IMR-90 (cell line): ENCODE measurements at places on chromosomes 2 and 18. TPM values are rescaled to one million over a fixed set of nuclear protein-coding genes. Genes with fewer than 3 reads are reported as not detected.

SLC8A1 gene
- total RNA-seq: 57.0 and 86.1 TPM in 2 replicates

GRCh38 chr2:170679607-170680079 lies 35.5 kb upstream of the SP5 start:
- no peaks in the 10 kb centered on the region for H3K27me3 ChIP-seq
- H3K27ac ChIP-seq: no peak overlapping the region
- H3K36me3 ChIP-seq: no peaks in the 10 kb centered on the region
- no peaks in the 10 kb centered on the region for H3K4me1 ChIP-seq
- H3K4me3 ChIP-seq: no peak overlapping the region

FAM110C gene
- not detected in 2 replicates for total RNA-seq

- H3K4me3 ChIP-seq: no peak overlapping the region
- no peak for DNase-seq
- no peak overlapping the region for H3K27ac ChIP-seq
- H3K36me3 ChIP-seq: no peaks in the 10 kb centered on the region
These were observed 36.7 kb downstream of the RMP24 start for GRCh38 chr18:36009214-36009613.

LONRF2 gene
- total RNA-seq: 0.54 and 0.83 TPM in 2 replicates

GRCh38 chr2:16260041-16260830 lies 319.9 kb downstream of the MYCN start:
- DNase-seq: no peak
- no peaks in the 10 kb centered on the region for H3K36me3 ChIP-seq
- no peak overlapping the region for H3K27ac ChIP-seq
- no peaks in the 10 kb centered on the region for H3K27me3 ChIP-seq

GRCh38 chr2:48250474-48250844 lies 279.5 kb upstream of the STON1 start:
- no peak for DNase-seq
- no peak overlapping the region for H3K27ac ChIP-seq
- H3K27me3 ChIP-seq: 0 out of 2 replicates have a peak, but pooled peaks cover under 1% of the 10 kb centered on the region

- H3K27me3 ChIP-seq: no peaks in the 10 kb centered on the region
- no peaks in the 10 kb centered on the region for H3K4me1 ChIP-seq
- no peaks in the 10 kb centered on the region for H3K36me3 ChIP-seq
- no peak for DNase-seq
These were observed 373.1 kb upstream of the FANCL start for GRCh38 chr2:58614219-58614618.

DNA sequence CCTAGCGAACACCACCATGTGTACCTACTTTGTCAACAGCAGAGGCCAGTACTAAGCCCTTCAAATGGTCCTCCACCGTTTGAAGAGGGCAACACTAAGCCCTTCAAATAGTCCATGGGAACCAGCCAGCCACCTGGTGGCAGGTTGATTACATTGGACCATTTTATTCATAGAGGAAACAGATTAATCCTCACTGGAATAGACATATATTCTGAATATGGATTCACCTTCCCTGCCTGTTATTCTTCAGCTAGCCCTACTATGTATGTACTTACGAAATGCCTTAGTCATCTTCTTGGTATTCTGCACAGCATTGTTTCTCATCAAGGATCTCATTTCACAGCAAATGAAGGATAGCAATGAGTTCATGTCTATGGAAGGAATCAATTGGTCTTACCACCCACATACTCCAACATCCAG lies 10.0 kb upstream of the ZNF396 start:
- H3K27ac ChIP-seq: no peak overlapping the region
- H3K4me3 ChIP-seq: no peak overlapping the region
- peaks cover 5% of the 10 kb centered on the region for H3K27me3 ChIP-seq
- no peaks in the 10 kb centered on the region; the same call in 1 of the 2 replicates for H3K4me1 ChIP-seq
- no peaks in the 10 kb centered on the region for H3K36me3 ChIP-seq

- no peak overlapping the region for H3K4me3 ChIP-seq
- DNase-seq: no peak
- H3K27me3 ChIP-seq: no peaks in the 10 kb centered on the region
- peaks cover 14% of the 10 kb centered on the region for H3K4me1 ChIP-seq
- peak overlapping the region; percentile 3; the same call in 1 of the 2 replicates for H3K27ac ChIP-seq
- no peaks in the 10 kb centered on the region for H3K36me3 ChIP-seq
These were observed 208.9 kb upstream of the TNP1 start for GRCh38 chr2:217068677-217069250.

GRCh38 chr2:25416674-25417073 lies 74.9 kb upstream of the DNMT3A start:
- no peaks in the 10 kb centered on the region for H3K36me3 ChIP-seq
- DNase-seq: no peak
- no peaks in the 10 kb centered on the region for H3K4me1 ChIP-seq
- no peak overlapping the region for H3K4me3 ChIP-seq
- H3K27ac ChIP-seq: no peak overlapping the region

CNGA3 gene
- total RNA-seq: under 0.01 TPM in 1 of 2 replicates, not detected in the other

- no peaks in the 10 kb centered on the region for H3K36me3 ChIP-seq
- DNase-seq: no peak
- H3K4me3 ChIP-seq: no peak overlapping the region
- no peaks in the 10 kb centered on the region for H3K27me3 ChIP-seq
These were observed 98.6 kb upstream of the FANCL start for GRCh38 chr2:58339548-58340243.

DNA sequence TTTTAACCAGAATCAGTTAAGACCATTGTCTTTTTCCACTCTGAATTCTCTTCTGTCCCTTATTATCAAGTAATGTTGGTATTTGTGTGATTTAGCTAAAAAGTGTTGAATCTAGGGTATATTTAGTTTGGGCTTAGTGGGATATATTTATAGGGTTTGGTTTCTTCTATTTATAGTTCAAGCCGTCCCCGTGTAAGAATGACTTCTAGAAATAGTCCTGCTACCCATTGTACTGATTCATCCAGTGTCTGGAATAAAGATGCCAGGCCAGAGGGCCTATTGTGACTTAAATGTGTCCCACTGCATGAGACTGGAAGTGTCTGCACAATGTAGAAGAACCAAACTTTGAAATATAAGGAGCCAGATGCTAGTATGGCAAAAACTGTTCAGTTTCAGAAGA lies 364.8 kb downstream of the TNS1 start:
- H3K4me1 ChIP-seq: no peaks in the 10 kb centered on the region
- H3K4me3 ChIP-seq: no peak overlapping the region
- no peak for DNase-seq
- peaks cover 2% of the 10 kb centered on the region; the same call in 1 of the 2 replicates for H3K27me3 ChIP-seq
- H3K27ac ChIP-seq: no peak overlapping the region

GRCh38 chr2:178827739-178828485 lies 20.7 kb upstream of the TTN start:
- no peak overlapping the region for H3K4me3 ChIP-seq
- no peaks in the 10 kb centered on the region for H3K36me3 ChIP-seq
- H3K4me1 ChIP-seq: no peaks in the 10 kb centered on the region
- no peak for DNase-seq
- H3K27ac ChIP-seq: no peak overlapping the region

GRCh38 chr2:8614646-8615045 lies 67.2 kb upstream of the ID2 start:
- peaks cover 10% of the 10 kb centered on the region; the same call in 1 of the 2 replicates for H3K27me3 ChIP-seq
- no peak for DNase-seq
- no peak overlapping the region for H3K4me3 ChIP-seq
- no peaks in the 10 kb centered on the region for H3K4me1 ChIP-seq
- H3K36me3 ChIP-seq: no peaks in the 10 kb centered on the region
- no peak overlapping the region for H3K27ac ChIP-seq

GPR45 gene
- total RNA-seq: not detected in 2 replicates

DYSF gene
- under 0.01 and 0.18 TPM in 2 replicates for total RNA-seq
